ENCODE measurements at places on chromosomes 3 and 15.

DNA sequence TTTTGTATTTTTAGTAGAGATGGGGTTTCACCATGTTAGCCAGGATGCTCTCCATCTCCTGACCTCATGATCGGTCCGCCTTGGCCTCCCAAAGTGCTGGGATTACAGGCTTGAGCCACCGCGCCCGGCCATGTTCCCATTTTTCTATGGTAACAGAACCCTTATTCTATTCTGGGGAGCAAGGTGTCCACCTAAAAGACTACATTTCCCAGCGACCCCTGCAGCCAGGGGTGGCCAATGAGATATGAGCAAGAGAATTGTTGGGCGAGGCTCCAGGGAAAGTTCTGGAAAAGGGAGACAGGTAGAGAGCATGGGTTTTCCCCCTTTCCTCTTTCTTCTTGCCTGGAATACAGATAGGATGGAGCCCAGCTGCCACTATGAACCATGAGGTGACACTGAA is 96.9 kb downstream of the LINGO1 start:
- DNase-seq = peak; percentile 10

- no peak for DNase-seq
Observed at GRCh38 chr15:27846722-27847395, 252.3 kb downstream of the OCA2 start.

GRCh38 chr15:74865316-74865715 is 7.8 kb downstream of the SCAMP2 start:
- no peak for DNase-seq

DNA sequence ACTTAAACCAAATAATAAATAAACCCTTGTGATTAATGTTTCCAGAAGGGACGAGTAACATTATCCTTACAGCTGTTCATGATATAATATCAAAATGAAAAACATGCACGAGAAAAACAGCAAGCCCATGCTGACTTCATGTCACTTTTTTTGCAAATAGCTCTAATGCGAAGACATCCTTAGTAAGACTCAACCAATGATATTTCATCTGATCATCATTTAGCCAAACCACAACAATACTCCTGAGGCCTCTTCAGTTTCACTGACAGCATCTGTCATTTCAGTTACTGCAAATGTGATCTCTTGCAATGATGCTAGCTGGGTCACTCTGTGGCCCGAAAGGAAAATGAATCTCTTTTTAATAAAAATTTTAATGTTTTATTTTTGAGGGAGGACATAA is 74.0 kb downstream of the POLR2M start:
- DNase-seq = no peak

- no peak for DNase-seq
Observed at GRCh38 chr3:151556596-151556995, 95.7 kb upstream of the IGSF10 start.

DNA sequence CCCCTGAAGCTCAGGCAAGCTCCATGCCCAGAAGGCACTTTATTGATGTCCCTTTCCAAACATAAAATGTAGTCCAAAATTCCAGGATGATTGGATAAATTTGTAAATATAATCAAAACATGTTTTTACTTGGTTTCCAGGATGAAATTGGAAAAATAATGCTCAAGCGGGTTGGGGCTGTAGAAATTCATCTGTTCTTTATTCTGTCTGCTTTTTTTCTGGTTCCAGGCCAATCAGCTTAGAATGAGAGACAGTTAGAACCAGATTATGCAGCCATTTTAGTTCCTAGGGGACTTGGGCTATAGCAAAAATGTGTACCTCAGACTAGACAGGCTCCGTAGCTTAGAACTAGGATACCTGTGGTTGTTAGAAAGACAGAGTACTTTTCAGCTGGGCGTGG is 450.8 kb downstream of the MCTP2 start:
- DNase-seq = no peak

DNA sequence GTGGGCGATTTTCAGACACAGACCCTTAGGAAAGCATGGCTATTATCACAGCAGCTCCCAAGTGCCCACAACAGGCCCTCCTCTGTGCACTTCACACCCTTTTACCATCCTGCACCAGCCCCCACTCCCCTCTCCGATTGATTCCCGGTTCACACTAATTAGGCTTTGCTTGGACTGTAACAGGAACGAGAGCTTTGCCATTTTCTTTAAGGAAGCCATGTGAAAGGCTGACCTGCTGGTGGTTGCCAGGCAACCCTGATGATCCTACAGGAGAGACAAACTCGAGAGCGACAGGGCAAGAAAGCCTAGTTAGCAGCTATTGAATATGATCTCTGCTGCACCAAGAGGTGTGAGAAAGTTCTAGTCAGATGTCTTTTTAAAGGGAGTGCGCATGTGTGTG is 28.2 kb upstream of the DET1 start:
- DNase-seq = no peak

- no peak for DNase-seq
Observed at GRCh38 chr3:106729481-106729880, 647.8 kb upstream of the CCDC54 start.

- DNase-seq = no peak
Observed at GRCh38 chr3:183288117-183288516, 35.1 kb downstream of the B3GNT5 start.

DNA sequence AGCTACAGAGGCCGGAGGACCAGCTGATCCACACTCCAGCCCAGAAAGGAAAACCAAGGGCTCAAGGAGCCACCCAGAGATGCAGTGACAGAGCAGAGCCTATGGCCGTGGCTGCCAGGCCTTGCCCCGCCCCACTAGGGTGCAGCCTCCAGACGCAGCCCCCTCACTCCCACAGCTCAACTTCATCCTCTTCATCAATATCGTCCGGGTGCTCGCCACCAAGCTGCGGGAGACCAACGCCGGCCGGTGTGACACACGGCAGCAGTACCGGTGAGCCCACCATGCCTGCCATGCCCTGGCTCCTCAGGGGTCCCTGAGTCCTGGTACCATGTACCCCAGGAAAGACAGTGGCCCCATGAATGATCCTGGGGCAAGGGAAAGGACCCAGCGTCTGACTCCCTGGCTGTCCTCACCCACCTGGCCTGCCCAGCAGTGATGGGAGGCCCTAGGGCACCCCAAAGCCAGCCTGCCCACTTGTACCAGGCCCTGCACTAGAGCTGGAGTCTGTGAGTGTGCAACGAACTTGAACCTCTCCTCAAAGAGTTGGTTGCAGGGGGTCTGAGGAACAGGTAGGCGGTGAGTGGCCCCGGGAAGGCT is 24.2 kb downstream of the PTH1R start:
- DNase-seq = peak; percentile 20

GRCh38 chr15:100875495-100875894 is 4.1 kb upstream of the ALDH1A3 start:
- DNase-seq = no peak

GRCh38 chr3:189954733-189955665 is 165.7 kb downstream of the P3H2 start:
- DNase-seq = no peak

DNA sequence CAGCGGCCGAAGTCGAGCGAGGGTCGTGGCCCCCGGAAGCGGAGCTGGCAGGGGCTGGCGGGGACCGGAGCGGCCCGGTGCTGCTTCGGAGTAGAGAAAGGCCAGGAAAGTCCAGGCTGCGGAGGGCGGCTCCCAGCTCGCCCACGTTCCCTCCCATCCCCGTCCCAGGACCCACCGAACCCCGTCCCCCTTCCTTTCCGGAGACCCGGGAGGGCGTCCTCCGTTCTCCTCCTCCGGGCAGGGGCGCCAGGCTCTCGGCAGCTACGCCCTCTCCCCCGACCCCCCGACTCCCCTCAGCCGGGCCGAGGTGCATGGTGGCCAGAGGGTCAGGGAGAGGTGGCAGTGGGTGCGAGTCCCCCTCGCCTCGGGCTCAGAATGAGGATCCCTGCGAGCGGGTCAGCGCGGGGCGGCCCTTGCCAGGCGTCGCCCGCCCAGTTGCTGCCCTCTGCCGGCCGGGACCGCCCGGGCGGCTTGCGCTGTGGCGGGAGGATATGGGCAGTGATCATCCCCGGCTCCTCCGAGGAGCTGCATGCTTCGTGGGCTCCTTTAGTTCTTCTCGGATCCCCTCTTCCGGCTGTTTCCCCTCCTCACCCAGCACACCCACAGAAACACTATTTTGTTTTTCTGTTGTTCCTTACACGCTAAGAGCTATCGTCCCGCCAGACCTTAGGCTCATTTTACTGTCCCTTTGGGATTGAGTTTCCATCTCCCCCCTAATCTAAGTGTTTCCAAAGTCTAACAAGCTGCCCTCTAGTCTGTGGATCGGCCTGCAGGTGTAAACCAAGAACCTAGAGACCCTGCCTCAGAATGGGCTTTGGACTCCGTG is 744 bp upstream of the ALDH1A2 start:
- peak; percentile 77 for DNase-seq

DNA sequence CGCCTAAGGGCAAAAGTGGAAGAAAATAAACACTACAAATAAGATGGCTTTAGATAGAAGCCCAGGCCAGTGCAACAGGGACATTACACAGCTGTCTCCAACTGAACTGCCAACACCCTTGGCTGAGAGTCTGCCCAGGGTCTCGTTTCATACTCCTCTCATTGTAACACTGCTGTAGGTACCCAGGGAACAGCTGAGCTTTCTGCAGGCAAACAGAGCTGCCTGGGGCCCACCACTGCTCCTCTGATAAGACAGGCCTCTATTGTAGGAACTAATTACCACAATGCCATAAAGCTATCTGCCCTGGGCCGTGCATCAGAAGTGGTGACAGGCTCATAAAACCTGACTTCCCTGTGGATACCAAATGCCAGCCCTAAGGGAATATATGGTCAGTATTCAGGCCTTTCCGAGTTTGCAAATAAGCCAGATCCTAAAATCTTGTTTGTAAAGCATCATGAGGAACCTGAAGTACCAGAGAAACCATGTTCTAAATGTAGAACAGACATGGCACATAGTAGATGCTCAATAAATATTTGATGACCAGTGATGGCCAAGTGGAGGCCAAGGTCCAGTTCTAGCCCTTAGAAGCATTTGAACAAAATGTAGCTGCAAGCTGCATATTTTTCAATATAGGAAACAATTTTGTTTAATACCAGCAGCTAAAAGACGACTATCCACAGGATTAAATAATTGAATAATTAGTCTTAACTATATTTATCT is 84.3 kb upstream of the NEO1 start:
- peak; percentile 50 for DNase-seq

DNA sequence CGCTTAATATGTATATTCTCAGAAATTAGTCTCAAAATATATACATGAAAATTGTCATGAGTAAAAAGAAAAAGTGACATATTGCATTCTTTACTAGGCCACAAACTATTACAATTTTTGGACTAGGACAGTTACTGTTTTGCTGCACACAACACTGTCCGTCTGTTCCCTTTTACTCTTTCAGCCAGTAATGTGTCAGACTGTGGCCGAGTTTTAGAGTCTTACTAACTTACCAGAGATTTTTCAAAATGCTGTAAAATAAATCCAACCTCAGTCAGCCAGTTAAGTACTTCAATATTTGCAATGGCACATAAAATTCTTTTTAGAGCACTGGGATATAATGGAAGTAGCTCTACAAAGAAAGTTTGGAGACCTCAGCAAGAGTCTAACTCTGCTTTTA is 380.3 kb upstream of the IL12A start:
- no peak for DNase-seq

GRCh38 chr15:79516646-79517045 is 84.5 kb downstream of the MINAR1 start:
- no peak for DNase-seq

GRCh38 chr15:62940755-62941361 is 101.7 kb upstream of the TPM1 start:
- DNase-seq = peak; percentile 81

GRCh38 chr15:48859426-48859825 is 18.5 kb upstream of the EID1 start:
- no peak for DNase-seq

GRCh38 chr15:65333148-65333820 is 28.8 kb downstream of the RNU5B-1 start:
- no peak for DNase-seq

DNA sequence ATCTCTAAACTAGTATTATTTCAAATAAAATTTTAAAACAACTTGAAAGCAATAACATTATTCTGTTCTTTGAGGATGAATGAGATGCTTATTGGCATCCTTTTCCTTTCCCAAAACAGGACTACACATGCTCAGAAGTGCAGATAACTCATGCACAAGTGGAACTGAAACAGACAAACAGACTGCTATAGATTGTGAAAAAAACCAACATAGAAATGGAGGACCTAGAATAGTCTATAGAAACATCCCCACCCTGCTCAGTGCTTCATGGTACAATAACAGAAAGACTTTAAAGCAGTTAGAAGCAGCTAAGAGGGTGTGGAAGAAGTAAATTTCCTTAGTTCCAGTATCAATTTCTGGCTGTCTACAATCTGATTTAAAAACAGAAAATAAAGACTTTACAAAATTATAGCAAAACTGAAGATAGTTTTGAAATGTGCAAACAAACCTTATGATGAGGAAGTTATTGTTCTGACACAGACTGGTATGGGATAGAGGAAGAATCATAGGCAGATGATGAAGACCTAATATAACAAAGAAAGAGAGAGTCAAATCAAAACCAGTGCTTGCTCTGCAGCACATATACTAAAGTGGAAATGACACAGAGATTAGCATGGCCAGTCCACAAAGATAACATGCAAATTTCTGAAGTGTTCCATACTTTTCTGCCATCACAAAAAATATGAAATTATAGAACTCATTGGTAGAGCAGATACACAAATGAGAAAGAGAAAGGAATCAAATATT is 1025.4 kb downstream of the SQOR start:
- DNase-seq = no peak

- DNase-seq = no peak
Observed at GRCh38 chr15:65629548-65629947, 7.8 kb downstream of the SLC24A1 start.

GRCh38 chr3:156586905-156587759 is 32.2 kb upstream of the SSR3 start:
- DNase-seq = no peak

GRCh38 chr3:89947337-89947954 is 840.0 kb downstream of the EPHA3 start:
- no peak for DNase-seq

DNA sequence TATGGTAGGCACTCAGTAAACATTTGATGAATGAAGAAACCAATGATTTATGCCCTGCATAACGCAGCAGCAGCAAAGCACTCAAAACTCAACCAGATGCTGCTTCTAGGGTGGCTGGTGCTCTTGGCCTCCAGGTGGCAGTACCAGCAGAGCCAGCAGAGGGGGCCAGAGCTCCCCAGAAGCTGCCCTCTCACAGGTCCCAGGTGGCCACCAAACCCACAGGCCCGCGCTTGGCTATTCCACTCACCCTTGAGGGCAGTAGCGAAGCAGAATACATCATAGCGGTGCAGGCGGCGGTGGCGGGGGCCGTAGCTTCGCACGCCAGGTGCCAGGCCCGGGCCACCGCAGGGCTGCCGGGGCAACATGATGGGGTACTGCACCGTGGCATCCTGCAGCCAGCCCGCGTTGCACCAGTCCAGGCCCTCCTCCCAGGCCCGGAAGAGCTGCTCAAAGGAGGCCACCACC is 16.6 kb downstream of the HAPLN3 start:
- peak; percentile 41 for DNase-seq

DNA sequence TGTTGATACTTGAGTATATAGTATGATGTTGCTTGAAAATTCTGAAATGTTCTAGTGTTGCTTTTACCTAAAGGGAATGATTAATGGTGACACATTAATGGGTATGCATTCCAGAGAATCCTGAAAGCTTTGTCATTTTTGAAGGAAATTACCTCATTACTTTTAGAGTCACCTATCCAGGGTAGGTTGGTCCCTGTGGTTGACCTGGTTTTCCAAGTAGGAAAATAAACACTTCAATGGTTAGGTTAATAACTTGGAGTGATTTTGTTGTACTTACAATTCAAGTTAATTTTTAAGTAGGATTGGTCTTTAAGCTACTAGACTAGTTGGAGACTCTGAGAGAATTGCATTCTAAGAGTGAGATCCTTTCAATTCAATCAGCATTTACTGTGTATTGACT is 31.0 kb downstream of the MITF start:
- DNase-seq = no peak

All from right hindlimb (tissue), 1 donor.